ENCODE measurements at places on chromosomes 1 and 21.

- no peak for DNase-seq
Observed at GRCh38 chr1:109864930-109865612, 45.6 kb upstream of the CSF1 start.

- no peak for DNase-seq
Observed at GRCh38 chr1:216144661-216145450, 278.4 kb downstream of the USH2A start.

- DNase-seq = no peak
Observed at GRCh38 chr21:32807717-32808380, 36.3 kb upstream of the PAXBP1 start.

DNA sequence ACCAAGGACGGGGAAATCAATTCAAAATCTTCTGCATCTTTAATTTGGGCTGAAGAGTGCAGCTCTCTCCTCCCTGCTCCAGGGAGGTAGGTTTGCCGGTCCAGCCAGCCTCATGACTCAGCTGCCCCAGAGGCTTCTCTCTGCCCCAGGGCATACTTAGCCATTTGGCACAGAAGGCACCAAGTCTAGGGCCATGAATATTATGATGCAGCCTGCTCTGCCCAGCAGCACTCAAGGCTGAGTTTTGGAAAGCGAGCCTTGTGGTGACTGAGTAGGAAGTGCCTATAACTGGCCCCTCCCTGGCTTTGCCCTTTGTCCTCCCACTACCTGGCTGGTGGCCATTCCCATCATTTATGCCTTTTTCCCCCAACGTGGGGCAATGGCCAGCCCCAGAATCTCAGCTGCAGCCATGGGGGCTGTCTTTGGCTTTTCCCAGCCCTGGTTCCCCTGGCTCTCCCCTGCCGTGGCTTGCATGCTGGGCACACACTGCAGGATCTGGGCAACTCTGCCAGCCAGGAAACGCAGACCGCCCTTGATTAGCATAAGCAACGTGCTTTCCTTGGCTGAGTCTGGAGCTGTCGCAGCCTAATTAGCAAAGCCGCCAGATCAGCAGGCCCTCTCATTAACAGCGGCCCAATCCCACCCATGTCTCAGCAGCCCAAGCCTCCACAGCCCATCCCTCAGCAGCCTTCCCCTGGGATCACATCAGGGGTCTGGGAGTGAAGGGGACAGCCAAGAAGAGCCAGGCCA, 258.6 kb upstream of the TMEM51 start:
- DNase-seq = no peak

- DNase-seq = peak; percentile 88
Observed at GRCh38 chr1:224329842-224330753, at the start of gene NVL. Gene NVL, minus strand, starts transcription at chr1:224330172. Its CDS starts 45 bp downstream, at chr1:224330127.

GRCh38 chr1:170284512-170284911, 138.8 kb downstream of the NTMT2 start:
- DNase-seq = no peak

- no peak for DNase-seq
Observed at GRCh38 chr1:118925651-118926050, 62.5 kb downstream of the TBX15 start.

All from suppressor macrophage treated with lipopolysaccharide for 1 hour (primary cell).